ENCODE measurements at places on chromosomes 5 and 9.
A peak's percentile ranks its signal among the peaks of the same experiment; 100 is the strongest.

GRCh38 chr5:88694023-88694679 is 188.8 kb downstream of the MEF2C start:
- no peak for DNase-seq

DNA sequence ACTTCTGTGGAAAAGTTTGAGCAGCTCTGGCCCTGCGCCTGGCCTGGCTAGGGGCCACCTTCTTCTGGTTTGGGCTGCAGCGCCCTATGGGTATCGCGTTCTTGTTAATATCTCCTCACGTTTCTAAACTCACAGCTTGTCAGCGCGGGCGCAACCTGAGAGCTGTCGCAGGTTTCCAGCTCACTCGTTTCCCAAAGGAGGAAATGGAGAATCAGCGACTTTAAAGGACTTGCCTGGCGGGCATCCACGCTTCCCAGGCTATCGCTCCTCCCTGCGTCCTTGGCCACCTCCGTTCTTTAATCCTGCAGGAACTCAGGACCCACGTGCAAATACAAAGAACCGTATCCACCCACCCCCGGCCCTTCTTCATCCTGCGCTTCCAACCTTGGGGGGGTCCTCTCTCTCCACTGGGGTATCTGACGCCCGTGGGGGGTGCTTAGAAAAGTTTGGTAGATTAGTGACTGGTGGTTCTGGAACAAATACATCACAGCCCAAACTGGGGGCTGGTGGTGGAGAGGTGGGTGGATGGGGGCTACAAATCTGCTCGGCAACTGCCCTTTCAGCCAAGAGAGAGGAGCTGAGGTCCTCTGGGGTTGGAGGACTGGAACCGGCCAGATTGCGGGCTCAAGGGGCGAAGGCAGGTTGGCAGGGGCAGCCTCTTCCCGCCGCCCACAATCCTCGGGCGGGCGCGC is 578 bp upstream of the PSAT1 start:
- peak; percentile 31 for DNase-seq

GRCh38 chr9:119195521-119195920 is 173.7 kb downstream of the BRINP1 start:
- no peak for DNase-seq

GRCh38 chr9:18749711-18750110 is 275.8 kb downstream of the ADAMTSL1 start:
- no peak for DNase-seq

GRCh38 chr5:61051267-61051666 is 106.3 kb downstream of the NDUFAF2 start:
- DNase-seq, result peak; percentile 45

DNA sequence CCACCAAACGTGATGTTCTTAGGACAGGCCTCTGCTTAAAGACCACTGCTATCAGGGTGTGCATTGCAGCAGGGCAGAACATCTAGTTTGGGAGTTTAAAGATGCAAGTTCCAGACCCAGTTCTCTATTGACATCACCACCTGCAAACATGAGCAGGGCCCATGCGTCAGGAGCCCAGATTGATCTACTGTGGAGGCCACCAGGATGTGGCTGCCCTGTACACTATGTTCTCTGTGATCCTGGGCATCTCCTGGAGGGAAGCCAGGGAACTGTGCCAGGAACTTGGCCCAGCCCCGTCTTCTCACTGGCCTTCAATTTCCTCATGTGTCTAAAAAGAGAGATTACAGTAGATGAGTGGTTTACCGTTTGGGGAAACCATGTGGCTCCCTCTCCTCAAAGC is 87.1 kb downstream of the PDE6A start:
- DNase-seq, result peak; percentile 26

GRCh38 chr5:65192331-65192730 is 289.4 kb downstream of the ADAMTS6 start:
- no peak for DNase-seq

GRCh38 chr9:16433494-16433893 is 437.0 kb downstream of the BNC2 start:
- no peak for DNase-seq

DNA sequence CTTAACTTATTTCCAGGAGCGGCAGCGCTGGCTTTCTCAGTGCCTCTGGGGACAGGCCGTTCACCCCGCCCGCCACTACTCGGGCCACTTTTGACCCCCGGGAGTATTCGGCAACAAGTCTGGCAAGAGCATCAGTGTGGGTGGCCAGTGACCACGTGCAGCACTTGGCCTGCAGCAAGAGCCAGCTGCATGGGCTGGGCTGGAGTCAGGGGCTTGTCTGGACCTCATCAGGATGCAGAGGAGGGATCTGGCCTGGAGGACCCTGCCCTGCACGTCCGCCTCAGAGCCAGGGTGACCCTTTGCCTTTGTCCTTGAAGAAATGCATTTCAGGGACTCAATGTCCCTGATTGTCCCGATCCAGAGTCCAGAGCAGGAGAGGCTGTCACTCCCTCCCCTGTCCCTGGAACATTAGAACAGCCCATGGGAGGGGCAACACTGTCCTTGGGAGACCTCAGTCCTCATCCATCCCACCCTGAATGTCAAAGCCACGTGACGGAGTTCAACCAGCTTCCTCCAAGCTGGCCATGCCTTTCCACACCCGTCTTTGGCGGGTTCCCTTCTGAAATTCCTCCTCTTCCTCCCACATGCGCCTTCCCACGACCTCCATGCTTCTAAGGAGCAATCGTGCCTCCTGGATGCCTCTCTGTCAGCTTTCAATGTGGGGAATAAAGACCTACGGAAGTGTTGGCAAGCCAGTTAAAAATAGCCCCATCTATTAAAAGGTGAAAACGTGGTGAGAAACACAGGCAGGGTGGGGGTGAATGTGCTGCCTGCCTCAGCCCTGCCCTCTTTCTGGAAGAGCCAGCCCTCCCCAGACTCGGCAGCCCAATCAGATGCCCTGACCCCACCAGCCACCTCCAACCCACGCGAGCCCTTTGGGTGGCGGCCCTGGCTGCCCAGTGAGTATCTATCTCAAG is 99.0 kb downstream of the OLFM1 start:
- DNase-seq, result no peak

- DNase-seq, result no peak
Measured at GRCh38 chr5:54415147-54415546, 40.4 kb upstream of the HSPB3 start.

DNA sequence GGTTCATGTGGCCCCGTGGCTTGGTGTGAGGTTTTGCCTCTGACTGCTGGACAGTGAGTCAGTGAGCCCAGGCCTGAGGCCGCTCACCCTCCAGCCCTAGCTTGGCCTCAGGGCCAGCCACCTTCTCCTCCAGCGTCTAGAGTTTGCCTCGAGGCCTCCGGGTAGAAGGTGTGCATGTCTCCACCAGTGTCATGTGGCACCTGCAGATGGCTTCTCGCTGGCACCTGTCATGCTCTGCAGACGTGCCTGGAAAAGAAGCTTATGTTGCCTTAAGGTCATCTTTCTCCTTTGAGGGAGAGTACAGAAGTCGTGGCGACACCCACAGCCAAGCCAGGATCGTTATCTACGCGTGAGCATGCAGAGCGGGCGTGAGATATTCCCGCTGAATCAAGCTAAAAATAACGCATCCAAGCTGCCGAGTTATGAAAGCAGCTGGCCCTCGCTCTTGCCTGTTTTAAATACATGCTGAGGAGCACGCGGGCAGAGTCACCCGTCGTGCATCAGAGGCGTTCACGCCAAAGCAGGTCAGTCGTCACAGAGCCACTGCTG is 79.7 kb upstream of the FCN2 start:
- DNase-seq, result peak; percentile 44

- DNase-seq, result no peak
Measured at GRCh38 chr5:9564752-9565151, 18.9 kb upstream of the SEMA5A start.

GRCh38 chr9:27368316-27368985 is 71.5 kb upstream of the EQTN start:
- peak; percentile 79 for DNase-seq

- no peak for DNase-seq
Measured at GRCh38 chr5:62286834-62287233, 19.2 kb upstream of the KIF2A start.

GRCh38 chr5:41247135-41247534 is 33.8 kb upstream of the C6 start:
- DNase-seq, result no peak

DNA sequence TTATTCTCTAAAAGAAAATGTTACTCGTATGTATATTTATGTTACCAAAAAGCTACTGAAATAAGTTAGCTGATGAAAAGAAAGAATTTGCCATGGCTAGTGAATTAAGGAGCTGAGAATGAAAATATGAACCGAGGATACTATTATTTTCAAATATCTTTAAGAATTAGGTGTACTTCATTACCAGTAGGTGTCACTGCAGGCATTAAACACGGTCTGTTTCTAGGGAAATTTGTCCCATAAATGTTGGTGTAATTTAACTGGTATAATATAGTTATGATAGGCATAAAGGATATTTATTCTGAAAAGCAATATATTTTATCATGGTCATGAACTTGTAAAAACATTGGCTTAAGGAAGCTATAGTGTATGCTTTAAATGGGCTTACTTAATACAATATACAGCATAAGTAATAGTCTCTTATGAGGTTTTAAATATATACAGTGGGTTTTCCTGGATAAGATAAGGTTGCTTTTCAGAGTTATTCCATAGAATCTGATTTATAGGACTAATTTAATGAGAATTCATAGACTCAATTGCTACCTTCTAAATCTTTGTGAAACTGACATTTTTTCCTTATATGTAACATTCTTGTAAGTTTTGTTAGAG is 72.4 kb upstream of the MPDZ start:
- DNase-seq, result peak; percentile 70

DNA sequence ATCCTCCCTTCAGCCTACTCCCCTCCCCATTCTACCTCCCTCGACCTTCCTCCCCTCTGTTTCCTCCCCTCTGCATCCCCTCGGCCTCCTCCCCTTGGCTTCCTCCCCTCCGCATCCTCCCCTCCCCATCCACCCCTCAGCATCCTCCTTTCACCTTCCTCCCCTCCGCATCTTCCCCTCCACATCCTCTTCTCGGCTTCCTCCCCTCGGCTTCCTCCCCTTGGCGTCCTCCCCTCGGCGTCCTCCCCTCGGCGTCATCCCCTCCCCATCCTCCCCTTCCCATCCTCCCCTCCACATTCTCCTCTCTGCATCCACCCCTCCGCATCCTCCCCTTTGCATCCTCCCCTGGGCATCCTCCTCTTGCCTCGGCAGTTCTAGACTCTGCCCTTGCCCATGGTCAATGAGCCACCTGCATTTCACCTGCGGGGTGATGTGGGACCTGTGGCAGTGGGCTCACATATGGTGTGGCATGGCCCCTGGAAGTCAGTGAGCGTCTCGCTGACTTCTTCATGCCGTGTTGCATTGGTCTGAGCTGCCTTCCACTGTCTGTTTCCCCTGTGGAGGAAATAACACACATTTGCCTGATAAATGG is 113.0 kb downstream of the WNK2 start:
- no peak for DNase-seq

DNA sequence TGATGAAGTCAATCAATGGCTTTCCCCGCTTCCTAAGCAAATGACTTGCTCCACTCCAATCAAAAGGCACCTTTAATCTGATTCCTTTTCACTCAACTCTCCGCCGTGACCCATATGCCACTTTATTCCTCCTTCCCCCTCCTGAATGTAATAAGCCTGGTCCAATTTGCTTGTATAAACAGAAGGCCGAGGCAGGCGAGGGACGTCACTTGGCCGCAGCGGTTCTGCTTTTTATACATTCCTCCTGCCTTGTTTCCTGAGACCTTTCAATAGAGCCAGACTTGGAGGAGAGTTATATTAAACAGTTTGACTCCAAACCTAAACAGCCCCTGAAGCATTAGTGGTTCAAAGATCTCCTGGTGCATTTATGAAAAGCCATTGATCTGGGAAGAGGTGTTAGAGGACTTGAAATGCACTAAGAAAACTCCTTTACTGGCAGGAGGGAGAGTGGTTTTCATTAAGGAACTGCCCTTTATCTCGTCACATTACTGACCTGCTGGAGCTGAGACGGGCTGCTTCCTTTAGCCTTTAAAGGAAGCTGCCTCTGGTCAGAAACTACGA is 273.4 kb downstream of the SLIT3 start:
- peak; percentile 79 for DNase-seq

GRCh38 chr9:121718084-121718483 is 66.7 kb downstream of the DAB2IP start:
- peak; percentile 80 for DNase-seq

- no peak for DNase-seq
Measured at GRCh38 chr5:126866851-126867636, 90.1 kb downstream of the LMNB1 start.

GRCh38 chr9:133974631-133975341 is 17.3 kb downstream of the VAV2 start:
- no peak for DNase-seq

- no peak for DNase-seq
Measured at GRCh38 chr5:146005264-146005663, 68.9 kb downstream of the SH3RF2 start.

- DNase-seq, result peak; percentile 68
Measured at GRCh38 chr9:128203024-128203706, at the start of gene DNM1. Gene DNM1, plus strand, starts transcription at chr9:128203379. Its CDS starts 92 bp downstream, at chr9:128203471.

- DNase-seq, result no peak
Measured at GRCh38 chr5:1312206-1312605, 17.3 kb upstream of the TERT start.

DNA sequence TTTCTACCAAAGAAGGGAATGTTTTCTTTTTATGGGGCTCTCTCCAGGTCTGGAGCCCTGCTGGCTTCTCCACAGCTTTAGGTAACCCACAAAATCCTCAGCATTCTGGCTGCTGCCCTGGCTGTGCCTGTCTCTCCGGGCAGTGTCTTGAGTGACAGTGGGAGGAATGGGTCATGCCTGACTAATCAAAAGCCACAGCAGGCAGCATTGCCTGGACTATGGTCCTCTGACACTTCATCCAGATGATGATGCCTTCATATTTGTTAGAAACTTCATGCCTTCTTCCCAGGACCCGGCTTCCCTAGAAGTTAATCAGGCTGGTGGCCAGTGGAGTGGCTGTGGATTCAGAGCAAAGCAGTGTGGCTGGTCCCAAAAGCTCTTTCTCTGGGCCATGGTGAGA is 32.2 kb upstream of the TGFBI start:
- DNase-seq, result no peak

DNA sequence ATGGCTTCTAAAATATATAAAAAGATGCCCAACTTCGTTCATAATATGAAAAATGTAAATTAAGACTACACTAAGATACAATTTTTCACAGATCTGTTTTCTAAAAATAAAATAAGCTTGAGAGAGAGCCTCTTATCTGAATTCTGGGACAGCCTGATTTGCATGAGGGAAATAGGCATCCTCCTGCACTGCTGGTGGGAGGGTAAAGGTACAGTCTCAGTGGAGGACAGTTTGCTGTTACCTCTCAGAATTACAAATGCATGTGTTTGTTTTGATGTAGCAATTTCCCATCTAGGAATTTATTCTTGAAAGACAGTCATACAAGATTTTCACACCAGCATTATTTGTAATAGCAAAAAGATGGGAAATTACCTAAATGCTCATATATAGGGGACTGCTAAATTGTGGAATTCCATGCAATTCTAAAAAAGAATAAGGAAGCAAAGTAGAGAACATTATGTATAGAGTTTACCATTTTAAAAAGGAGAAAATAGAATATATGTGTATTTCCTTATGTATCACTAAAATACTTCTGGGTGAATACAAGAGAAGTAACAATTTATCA is 75.7 kb downstream of the ZSWIM6 start:
- DNase-seq, result no peak

GRCh38 chr5:79036769-79037168 is 32.7 kb downstream of the DMGDH start:
- no peak for DNase-seq
